ENCODE measurements at places on chromosomes 1 and 21. TPM values are rescaled to one million over a fixed set of nuclear protein-coding genes. Genes with fewer than 3 reads are reported as not detected.

DNA sequence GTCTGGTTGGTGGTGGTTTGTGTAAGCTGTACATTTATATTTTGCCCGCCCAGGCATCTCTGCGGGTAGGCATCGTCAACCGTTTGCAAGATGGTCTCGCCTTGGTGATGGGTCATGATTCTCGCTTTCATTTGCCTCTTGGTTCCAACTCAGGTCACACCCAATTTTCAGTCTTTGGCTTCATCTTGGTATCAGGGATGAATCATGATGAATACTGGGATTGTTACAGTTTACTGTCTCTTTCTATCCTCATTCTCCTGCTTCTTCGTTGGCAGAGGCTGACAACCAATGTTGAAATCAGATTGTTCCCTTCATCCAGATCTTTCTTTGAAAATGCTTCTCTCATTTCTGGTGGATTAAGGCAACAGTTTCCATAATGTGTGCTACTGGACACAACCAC, 129.7 kb upstream of the KAZN start:
- DNase-seq: no peak

GRCh38 chr21:36551731-36552433, 72.0 kb upstream of the CLDN14 start:
- DNase-seq: no peak

- no peak for DNase-seq
Observed at GRCh38 chr1:43573066-43573800, 42.5 kb downstream of the PTPRF start.

- DNase-seq: no peak
Observed at GRCh38 chr1:214248311-214249085, 32.5 kb upstream of the SMYD2 start.

GRCh38 chr1:156927215-156928042, 7.0 kb downstream of the LRRC71 start:
- peak; percentile 62 for DNase-seq

DNA sequence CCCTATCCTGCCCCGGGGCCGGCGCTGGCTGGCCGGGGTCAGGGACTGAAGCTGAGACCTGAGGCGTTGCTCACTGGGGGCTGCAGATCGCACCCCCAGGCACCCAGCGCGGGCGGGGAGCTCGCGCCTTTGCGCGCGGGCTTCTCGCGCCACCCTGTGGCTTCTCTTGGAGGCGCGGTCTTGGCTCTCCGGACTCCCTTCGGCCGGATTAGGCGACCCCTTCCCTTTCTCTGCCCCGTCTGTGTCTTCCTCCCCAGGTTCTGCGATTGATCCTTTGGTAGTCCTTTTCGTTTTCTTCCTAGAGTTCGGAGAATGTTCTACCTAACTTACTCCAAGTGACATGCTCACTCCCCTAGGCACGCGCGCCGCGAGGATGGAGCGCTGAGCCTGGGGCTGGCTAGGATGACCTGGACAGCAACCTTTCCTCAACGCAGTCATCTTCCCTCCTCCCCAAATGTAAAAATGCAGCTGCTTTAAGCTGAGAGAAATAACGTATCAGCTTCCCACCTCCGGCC, 495 bp upstream of the NTRK1 start:
- peak; percentile 57 for DNase-seq

GRCh38 chr21:28936036-28936435, 56.6 kb downstream of the LTN1 start:
- DNase-seq: no peak

DNA sequence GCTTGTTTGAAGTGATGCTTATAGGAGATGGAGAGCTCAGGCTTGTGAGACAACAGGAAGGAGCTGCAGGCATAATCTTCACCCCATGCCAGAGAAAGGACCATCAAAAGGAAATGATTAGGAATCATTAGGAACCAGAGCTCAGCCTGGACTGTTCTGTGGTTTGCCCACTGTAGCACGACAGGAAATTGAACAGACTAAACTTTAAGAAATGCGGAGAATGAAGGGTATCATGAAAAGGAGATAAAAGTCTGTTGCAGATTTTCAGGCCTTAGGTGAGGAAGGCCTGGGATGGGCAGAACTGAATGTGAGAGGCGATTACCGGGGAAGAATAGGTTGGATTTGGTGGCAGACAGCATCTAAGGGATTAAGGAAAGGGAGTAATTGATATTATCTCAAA, 292.0 kb upstream of the PLXNA2 start:
- DNase-seq: no peak

GRCh38 chr1:99232172-99232571, 32.1 kb upstream of the PLPPR4 start:
- DNase-seq: no peak

- DNase-seq: no peak
Observed at GRCh38 chr1:158283965-158284364, 5.8 kb upstream of the CD1C start.

DNA sequence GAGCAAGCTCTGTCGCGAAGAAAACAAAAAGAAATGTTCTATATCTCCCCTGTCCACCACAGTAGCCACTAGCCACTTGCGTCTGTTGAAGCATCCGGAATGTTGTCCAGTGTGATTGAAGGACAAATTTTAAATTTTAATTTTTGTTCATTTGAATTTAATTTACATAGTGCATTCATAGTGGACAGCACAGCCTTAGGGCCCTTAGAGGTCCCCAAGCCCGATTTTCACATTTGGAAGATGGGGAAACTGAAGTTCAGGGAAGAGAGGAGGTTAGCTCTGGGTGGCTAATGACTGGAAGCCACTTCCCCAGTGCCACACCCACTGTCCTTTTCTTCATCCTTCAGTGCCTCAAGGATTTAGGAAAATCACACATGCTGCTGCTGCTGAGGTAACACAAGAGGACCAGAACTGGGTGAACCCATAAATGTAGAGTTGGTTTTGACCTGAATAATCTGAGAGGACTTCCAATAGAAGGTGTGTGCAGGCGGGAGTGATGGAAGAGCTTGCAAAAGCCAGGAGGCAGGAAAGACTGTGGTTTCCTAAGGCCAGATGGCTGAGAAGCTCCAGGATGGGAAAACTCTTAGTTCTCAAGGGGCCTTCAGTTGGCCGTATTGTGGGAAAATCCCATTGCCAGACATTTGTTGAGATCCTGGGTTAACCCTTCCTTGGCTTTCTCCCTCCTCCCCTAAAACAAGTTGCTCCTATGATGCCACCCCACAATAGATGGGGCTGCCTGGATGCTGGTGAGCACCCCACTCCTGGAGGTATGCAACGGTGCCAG, 49.5 kb downstream of the TRIM11 start:
- DNase-seq: no peak

DNA sequence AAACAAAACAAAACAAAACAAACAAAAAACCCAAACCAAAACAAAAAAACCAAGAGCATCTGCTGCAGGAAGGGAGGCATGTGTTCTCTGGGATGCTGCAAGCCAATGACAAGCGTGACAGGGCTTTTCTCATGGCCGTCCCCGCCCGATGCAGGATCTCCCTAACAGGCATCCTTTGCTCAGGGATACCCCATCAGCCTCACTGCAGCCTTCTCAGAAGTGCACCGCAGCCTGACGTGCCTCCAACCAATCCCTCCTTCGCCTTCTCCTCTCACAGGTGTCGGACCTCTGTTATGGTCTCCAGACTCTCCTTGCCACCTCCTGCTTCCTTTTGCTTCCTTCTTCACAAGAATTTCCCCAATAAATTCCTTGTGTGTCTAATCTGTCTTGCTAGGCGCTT, 147.2 kb downstream of the PCP4 start:
- no peak for DNase-seq

DNA sequence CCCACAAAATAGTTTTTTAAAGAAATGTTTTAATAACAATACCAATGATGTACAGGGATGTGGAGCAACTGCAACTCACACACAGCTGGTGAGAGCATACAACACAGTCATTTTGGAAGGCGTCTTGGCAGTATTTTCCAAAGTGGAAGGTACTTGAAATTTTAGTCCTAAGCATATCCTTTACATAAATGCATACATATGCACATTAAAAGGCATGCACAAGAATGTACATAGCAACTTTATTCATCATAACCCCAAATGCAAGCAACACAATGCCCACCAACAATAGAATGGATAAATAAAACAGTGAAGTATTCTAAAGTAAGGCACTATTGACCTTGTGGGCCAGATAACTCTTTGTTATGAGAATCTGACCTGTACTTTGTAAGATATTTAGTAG, 310.1 kb upstream of the ADGRL2 start:
- no peak for DNase-seq

GRCh38 chr1:227946624-227947385, 927 bp downstream of the WNT9A start:
- peak; percentile 42 for DNase-seq

DNA sequence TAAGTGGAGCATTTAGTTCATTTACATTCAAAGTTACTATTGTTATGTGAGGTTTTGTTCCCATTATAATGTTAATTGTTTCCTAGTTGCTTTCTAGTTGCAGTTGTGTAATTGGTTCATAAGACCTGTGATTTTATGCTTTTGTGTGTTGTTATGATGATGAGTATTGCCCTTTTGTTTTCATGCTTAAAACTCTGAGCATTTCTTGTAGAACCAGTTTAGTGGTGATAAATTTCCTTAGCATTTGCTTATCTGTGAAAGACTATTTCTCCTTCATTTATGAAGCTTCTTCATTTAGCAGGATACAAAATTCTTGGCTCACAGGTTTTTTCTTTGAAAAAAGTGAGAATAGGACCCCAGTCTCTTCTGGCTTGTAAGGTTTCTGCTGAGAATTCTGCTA, 274.8 kb upstream of the SPAG17 start:
- DNase-seq: no peak

- DNase-seq: peak; percentile 24
Observed at GRCh38 chr1:153728305-153729066, 636 bp downstream of the INTS3 start.

GRCh38 chr1:107116306-107116790, 24.5 kb upstream of the NTNG1 start:
- DNase-seq: no peak

DCST2 gene
- not detected for total RNA-seq

DNA sequence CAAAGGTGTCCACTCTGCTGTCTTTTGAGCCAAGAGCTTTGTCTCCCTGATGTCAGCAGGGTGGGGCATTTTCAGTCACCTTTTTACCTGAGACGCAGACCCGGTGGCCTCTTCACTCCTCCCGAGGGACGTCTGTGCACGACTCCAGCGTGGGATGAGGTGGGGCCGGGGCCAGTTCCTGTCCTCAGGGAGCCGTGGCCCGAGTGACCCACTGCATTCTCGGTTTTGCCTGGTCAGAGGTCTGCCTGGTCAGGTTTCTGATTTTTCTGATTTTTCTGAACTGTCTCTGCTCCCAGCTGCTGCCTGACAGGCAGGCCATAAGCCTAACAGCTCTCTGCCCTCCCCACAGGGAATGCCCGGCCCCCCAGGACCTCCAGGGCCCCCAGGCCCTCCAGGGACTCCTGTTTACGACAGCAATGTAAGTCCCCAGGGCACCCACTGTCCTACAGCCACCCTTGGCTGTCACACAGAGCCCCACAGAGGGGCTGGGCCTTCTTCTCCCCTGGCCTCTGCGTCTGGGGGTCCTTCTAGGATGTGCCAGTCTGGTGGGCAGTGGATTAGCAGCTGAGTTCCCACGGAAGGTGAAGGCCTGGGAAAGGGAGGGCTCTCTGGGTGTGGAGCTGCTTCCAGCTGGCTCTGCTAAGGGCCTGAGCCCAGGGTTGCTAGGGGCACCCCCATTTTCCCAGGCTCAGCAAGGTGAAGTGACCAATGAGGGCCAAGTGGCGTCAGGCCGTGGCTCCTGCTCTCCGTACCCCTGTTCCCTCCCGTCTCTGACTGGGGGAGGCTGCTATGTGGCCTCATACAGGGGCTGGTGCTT, 45.9 kb downstream of the SLC19A1 start:
- DNase-seq: no peak

DNA sequence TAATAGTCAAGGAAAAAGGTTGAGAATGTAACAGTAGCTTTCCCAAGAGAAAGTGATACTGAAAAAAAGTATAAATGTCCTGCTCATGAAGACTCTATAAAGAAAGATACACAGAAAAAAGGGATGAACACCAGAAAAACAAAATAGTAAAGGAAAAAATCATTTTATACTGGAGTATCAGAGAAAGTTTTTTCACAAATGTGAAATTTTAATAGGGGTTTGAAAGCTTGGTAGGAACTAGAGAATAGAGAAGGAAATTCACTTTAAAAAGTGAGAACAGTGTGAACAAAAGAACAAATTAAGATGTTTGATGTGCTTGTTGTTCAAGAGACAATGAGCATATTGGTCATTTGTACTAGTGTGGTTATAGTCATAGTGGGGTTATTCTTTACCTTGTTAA, 25.6 kb downstream of the UCHL5 start:
- DNase-seq: no peak

DNA sequence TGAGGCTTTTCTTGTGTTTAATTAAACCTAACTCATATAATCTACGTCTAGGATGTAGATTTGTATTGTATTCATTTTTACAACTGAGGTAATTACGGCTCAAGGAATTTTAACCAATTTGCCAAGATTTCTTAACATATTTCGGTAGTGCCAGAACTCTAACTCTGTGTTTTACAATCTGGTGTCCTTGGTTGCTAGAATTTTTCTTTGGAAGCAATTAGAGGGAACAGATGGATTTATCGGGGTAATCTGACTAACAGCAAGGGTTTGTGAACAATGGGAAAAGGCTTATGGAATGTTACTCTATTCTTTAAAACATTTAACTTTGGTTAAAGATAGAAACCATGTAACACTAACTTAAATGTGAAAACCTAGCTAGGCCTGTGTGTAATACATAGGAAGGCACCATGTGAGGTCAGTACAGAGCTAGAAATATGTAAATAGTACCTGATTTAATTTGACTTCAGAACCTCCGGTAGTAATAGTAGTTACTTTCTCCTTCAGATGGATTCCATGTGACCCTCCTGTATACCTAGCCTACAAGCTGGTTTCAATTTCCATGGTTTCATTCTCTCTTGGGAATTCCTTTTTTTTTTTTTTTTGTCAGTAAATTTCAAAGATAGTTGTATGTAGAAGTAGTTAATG, 1.2 kb downstream of the MTF2 start:
- no peak for DNase-seq

CDK11B gene
- 45.9 TPM for total RNA-seq

SIPA1L2 gene
- total RNA-seq: 13.8 TPM

DNA sequence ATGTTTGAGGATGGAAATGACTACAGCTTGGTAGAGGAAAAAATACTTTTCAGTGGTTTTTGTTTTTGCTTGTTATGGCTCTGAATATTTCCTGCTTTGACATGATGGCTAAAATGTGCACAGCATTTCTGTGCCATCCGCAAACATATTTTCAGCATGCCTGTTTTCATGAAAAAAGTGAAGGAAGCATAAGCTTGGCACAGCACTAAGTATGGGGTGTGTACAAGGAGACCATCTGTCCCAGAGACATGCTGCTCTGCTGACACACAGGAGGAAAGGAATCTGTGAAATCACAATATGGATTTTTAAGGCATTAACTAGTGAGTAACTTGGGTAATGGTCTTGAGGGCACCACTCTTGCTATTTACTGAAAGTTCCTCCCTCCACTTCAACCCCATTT, 595.5 kb downstream of the RWDD3 start:
- DNase-seq: no peak

DNA sequence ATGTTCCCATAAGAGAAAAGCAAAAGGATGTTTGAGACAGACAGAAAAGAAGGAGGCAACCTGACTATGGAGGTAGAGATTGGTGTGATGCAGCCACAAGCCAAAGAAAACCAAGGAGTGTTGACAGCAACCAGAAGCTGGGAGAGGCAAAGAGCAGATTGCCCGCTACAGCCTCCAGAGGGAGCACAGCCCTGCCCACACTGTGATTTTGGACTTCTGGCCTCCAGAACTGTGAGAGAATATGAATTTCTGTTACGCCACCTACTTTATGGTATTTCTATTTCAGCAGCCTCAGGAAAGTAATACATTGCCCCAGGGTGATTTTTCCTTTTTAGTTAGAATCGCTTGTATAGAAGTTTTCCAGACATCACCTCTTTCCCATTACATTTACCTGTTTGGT, 28.4 kb downstream of the SLAMF6 start:
- no peak for DNase-seq

CTSK gene
- total RNA-seq: 1.1 TPM

Measured in activated T-cell treated with anti-CD3 and anti-CD28 coated beads, Interleukin-2, amount 50 U/mL, for 4 hours (primary cell).